Heart left ventricle (tissue), 16 donors: ENCODE measurements at places on chromosomes 12 and 14. TPM values are rescaled to one million over a fixed set of nuclear protein-coding genes. Genes with fewer than 3 reads are reported as not detected.
A peak's percentile ranks its signal among the peaks of the same experiment; 100 is the strongest.

- no peak for DNase-seq
These were observed 21.3 kb upstream of the DIP2B start for GRCh38 chr12:50483488-50483887.

GRCh38 chr12:16437926-16438325 lies 90.5 kb downstream of the MGST1 start:
- no peak for DNase-seq

- DNase-seq = no peak
These were observed 21.0 kb upstream of the BTBD6 start for GRCh38 chr14:105227346-105227745.

DNA sequence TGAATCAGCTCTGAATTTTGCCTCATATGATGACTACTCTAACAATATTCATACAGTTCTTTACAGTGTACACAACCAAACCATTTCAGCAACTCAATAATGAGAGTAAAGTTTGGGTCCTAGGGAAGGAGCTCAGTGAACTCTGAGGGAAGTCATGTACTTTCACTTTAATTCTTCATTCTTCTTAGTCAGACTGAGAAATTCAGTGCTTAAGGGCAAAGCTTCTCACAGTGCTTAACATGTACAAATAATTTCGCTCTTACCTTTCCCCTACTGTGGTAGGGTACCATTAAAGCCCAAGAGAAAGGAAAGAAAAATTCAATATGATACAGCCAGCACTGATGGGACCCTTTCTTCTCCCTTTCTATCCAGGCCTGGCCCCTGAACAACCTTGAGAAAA lies 435.0 kb downstream of the NELL2 start:
- DNase-seq = no peak

DNA sequence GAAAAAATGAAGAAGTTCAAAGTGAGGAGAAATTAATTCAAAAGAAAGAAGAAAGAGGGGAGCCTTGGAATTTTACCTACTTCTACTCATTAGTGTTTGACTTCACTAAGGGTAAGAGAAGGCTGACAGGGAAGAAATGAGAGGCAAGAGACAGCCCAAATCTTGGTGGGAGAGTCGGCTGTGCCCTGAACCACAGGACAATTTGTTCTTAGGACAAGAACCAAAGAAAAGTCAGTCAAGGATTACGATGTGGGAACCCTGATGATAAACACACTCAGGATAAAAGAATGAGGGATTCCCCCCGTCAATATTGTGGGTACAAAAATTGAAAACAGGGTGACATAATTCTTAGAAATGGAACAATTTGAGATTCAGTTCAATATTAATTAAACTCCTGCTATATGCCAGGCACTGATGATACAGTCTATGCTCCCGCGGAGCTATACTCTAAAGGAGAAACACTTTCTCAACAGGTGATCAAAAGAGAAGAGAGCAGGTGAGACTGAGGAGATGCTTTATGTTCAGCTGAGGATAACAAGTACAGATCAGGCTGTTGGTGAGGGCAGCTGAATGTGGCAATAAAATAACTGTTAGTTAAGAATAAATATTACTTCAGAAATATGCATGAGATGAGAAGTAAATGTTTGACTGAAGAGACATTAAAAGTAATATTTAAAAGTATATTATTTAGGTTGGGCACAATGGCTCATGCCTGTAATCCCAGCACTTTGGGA lies 175.4 kb downstream of the SLC25A21 start:
- no peak for DNase-seq

GRCh38 chr12:53048033-53048779 lies 1.7 kb upstream of the TNS2 start:
- DNase-seq = peak; percentile 78

DNA sequence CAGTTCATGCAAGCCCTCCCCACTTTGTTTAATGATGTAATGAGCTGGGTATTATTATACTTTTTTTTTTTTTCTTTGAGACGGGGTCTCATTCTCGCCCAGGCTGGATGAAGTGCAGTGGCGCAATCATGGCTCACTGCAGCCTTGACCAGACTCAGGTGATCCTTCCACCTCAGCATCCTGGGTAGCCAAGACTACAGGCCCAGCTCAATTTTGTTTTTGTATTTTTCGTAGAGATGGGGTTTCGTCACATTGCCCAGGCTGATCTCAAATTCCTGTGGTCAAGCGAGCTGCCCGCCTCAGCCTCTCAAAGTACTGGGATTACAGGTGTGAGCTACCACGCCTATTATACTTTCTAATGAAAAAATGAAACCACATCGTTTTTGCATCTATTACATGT lies 4.5 kb upstream of the DCAF11 start:
- DNase-seq = no peak

DNA sequence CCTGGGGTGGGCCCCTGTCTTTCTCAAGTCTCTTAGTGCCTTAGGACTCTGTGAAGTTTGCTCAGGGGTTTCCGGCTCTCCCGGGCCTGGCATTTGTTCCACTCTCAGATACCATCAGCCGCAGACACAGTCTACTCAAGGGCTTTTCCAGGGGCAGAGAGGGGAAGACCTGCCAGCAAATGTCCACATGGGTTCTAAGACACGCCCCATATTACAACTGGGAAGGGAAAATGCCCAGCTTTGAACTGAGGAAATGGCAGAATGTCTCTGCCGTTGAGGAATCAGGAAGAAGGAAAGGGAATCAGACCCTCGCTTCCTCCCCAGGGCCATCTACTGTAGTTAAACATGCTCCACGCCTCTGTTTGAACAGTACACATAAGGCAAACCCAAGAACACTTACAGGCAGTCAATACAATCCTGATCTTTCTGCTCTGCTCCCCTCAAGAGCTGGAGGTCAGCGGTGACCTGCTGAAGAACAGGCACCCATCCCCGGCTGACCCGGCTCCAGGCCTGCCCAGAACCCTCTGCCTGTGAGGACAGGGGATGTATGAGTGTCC lies 7.9 kb downstream of the CCDC85C start:
- DNase-seq = no peak

DNA sequence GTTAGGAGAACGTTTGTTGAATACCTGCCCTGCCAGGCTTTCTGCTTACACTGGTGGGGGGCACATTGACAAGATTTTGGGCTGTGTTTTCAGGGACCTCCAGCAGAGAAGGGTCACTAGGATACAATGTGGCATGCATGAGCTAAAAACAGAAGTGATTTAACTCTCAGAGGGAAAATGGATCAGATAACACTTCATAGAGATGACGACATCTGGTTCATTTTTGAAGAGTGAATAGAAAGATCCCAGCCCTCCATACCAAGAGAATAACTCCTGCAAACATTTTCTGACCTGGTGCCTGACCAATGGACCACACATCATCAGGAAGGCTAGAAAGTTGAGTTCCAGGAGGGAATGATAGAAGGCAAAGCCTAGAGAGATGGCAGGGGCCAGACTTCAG lies 33.7 kb downstream of the CKB start:
- DNase-seq = no peak

GRCh38 chr12:5166976-5167375 lies 123.3 kb downstream of the KCNA5 start:
- DNase-seq = no peak

DNA sequence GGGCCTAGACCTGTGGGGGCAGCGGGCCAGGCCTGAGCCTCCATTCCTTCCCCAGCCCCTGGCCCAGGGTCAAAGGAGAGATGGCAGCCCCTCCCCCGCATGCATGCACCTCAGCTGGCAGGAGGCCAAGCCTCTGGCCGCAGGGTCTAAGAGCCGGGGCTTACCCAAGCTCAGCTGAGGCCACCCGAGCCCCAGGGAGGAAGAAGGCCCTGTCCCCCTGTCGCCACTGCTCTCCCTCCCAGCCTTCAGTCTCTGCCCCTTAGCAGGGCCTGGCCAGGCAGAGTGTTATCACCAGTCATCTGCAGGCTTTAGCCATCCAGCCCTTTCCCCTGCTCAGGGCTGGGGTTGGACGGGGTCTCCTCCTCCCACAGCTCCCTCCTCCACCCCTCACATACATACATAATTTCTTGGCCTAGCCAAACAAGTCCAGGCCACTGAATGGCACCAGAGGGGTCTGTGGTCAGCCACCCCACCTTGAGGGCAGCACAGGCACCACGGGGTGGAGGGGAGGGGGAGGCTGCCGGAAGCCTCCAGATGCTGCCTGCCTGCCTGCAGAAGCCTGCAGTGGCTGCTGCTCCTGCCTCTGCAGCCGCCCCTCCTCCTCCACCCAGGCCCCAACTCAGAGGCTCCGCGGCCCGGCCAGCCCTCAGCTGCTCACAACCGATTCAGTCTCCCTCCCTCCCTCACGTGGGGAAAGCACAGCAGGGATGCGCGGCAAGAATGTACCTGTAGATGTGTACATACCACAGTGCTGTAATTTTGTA lies 22.8 kb downstream of the RAB35 start:
- peak; percentile 18 for DNase-seq

GRCh38 chr12:25960143-25960542 lies 1.7 kb downstream of the RASSF8 start:
- no peak for DNase-seq

GRCh38 chr12:91205811-91206210 lies 23.2 kb upstream of the DCN start:
- no peak for DNase-seq

GRCh38 chr12:92554158-92555073 lies 148.4 kb upstream of the PLEKHG7 start:
- DNase-seq = no peak

- DNase-seq = peak; percentile 90
These were observed at the start of gene CHPT1 for GRCh38 chr12:101697197-101697929. CHPT1 (plus strand) TSS chr12:101697640; CDS start chr12:101697862, 222 bp downstream.

DNA sequence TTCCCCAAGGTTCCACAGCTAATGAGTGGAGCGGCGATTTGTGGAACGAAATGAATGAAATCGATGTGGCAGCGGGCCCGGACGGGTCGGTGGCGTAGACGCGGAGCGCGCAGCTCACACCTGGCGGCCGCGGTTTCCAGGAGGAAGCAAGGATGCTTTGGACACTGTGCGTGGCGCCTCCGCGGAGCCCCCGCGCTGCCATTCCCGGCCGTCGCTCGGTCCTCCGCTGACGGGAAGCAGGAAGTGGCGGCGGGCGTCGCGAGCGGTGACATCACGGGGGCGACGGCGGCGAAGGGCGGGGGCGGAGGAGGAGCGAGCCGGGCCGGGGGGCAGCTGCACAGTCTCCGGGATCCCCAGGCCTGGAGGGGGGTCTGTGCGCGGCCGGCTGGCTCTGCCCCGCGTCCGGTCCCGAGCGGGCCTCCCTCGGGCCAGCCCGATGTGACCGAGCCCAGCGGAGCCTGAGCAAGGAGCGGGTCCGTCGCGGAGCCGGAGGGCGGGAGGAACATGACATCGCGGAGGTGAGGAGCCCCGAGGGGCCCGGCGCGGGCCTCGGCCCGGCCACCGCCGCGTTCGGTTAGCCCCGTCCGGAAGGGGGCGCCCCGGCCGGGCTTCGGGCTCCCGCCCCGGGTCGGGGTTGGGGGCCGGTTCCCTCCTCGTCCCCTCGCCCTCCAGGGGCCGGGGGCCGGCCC lies at the start of gene PTPN11:
Gene PTPN11, plus strand, starts transcription at position 340 of the 689 bp plus-strand sequence. Its CDS starts 165 bp downstream, at position 505.
- DNase-seq = peak; percentile 94

- DNase-seq = peak; percentile 63
These were observed 615 bp downstream of the DDX51 start for GRCh38 chr12:132143336-132144071.

GRCh38 chr12:22531205-22531604 lies 13.1 kb downstream of the C2CD5 start:
- DNase-seq = no peak

DNA sequence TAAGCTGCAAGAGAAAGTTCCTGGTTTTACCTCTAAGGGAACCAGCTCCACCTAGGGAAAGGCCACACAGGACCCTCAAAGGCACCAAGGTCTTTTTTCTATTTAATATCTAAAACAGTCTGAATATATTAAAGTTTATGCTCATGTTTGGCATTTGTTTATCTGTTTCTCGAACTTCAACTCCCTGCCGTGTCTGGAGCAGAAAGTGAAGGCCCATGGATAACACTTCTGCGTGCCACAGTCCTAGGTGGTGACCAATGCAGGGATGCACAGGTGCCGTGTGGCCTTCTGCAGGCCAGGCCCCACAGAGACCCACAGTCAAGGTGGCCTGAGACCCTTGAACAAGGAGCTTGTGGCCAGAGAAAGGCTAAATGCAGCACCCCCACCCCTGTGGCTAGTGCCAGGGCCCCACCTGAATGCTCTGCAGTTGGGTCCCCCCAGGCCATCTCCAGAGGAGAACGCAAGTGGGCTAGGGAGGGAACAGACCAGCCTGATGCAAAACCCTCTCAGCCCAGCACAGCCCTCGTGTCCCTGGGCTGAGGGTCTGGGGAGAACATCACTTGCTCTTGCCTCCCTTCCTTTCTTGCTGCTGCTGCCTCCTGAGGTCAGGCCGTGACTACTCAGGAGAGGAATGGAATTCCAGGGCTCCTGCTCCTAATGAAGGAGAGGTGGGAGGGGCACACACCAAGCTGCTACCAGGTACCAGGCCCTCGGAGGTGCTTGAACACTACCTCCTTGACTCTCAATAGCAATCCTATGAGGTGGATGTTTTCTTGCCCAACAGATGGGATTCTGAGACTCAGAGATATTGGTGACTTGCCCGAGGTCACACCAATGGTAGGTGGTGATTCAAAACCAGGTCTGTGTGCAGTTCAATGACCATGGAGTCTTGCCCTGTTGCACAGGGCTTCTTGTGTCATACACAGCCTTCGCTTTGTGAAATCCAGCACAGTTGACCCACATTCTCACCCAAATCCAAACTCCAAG lies 45.4 kb downstream of the PSMA6 start:
- DNase-seq = no peak

GRCh38 chr12:57741844-57742738 lies 2.7 kb upstream of the TSPAN31 start:
- DNase-seq = no peak

GRCh38 chr14:64997108-64997794 lies 10.6 kb downstream of the FNTB start:
- no peak for DNase-seq

DNA sequence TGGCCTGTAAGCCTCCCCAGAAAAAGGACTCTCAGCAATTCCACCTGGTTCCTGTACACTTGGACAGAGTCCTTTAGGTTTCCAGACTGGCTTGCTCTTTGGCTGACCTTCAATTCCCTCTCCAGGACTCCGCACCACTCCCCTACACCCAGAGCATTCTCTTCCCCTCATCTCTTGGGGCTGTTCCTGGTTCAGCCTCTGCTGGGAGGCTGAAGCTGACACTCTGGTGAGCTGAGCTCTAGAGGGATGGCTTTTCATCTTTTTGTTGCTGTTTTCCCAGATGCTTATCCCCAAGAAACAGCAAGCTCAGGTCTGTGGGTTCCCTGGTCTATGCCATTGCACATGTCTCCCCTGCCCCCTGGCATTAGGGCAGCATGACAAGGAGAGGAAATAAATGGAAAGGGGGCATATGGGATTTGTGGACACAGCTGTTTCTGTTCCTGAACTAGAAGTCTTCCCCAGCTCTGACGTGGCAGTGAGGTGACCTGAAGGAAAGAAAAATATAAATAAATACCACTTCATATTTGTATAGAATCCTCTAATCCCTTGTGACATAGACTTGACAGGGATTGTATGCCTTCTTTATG lies 1.3 kb downstream of the RNASE7 start:
- no peak for DNase-seq

GRCh38 chr12:3436461-3437065 lies 54.4 kb upstream of the PRMT8 start:
- DNase-seq = peak; percentile 58

SERPINA9 gene
- total RNA-seq = not detected

FAM234B gene
- total RNA-seq = 3.2 TPM

C12orf56 gene
- not detected for total RNA-seq

HCAR1 gene
- not detected for total RNA-seq

ITGA5 gene
- total RNA-seq = 45.8 TPM

PLCZ1 gene
- 0.61 TPM for total RNA-seq

CCDC184 gene
- total RNA-seq = 0.25 TPM

KLRC4 gene
- total RNA-seq = not detected
